Fibroblast of pulmonary artery (primary cell): ENCODE measurements at places on chromosomes 6 and 20.
A peak's percentile ranks its signal among the peaks of the same experiment; 100 is the strongest.

GRCh38 chr6:66396145-66396544, 689.1 kb upstream of the EYS start:
- DNase-seq = no peak

DNA sequence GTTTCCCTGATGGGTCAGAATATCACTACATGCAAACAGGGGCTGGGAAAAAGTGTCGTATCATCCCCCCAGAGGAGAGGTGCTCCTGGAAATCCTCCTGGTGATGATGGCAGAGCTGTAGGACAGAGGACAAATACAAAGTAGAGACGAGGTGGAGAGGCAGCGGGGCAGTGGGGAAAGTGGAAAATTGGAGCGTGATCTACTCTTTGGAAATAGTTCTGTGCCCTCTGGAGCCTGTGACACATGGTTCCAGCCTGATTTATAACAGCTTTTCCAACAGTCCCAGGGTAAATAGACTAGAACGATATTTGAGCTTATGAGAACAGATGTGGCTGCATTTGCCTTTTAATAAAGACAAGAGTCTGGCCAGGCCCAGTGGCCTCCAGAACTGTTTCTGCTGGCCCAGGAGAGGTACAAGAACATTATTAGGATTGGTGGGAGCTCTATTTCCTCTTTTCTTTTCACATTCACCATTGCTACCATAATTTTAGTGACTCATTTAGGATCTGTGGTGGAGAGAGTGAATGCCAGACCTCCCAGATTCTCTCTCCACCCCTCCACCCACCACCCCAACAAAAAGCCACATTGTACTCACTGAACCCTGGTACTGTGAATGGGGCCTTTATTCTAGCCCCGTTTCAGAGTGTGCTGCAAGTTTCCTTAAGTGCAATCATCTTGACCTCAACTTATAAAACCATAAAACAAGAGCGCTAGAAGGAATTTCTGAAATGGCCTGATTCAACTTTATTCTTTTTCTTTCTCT, 78.3 kb downstream of the BTBD3 start:
- no peak for DNase-seq

DNA sequence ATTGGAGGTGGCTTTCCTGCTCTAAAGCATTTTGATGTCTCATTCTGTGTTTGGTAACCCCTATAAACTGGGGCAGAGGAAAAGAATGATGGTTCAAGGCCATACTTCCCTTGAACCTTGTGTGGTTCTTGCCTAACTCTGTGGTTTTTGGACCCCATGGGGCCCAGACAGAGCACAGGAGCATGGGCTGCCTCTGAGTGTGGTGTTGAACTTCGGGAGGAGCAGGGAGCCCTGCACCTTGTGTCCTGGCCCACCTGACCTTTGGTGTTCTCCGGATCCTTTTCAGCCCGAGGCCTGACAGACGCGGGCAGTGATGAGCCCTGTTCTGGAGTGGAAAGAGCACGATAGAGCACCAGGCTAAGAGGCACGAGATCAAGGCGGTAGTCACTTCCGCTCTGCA, 18.8 kb downstream of the TMEM74B start:
- DNase-seq = no peak

GRCh38 chr20:7375905-7376304, 564.4 kb downstream of the HAO1 start:
- DNase-seq = peak; percentile 55

DNA sequence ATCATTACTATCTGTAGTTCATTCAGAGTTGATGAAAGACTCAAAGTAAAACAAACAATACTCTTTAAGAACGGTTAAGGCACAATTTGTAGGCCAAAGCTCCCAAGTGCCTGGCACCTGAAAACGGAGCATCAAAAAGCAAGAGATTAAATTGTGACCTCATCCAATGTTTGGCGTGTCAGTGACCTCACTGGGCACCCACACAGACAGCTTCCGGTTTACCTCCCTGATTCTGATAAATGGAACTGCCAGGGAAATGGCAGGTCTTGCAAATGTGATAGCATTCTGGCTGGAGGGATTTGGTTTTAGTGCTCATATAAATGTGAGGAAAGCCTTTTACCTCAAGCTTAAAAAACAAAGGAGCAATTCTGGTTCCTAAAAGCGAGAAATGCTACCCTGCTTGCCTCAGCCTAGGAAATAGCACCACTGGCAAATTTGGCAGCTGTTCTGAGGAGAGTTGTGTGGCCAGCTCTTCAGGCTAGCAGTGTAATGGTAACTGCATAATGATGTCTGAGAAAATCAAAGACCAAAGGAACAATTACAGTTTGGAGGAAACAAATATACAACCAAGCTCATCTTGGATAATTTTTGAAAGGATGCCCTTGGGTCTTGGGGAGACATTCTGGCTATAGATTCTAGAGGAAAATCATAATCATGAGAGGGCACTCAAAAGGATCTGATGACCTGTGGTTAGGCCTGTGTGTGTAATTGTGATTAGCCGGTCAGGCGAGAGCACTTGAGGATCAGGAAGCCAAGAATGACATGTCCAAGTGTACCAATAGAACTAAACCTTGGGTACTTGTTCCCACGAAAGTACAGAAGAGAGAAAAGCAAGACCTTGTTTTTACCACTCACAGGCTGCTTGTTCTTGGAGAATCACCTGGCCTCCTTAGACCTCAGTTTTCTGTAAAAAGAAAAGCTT, 174.3 kb downstream of the TFAP2B start:
- DNase-seq = no peak

GRCh38 chr6:39999006-39999867, 65.0 kb upstream of the MOCS1 start:
- DNase-seq = no peak

DNA sequence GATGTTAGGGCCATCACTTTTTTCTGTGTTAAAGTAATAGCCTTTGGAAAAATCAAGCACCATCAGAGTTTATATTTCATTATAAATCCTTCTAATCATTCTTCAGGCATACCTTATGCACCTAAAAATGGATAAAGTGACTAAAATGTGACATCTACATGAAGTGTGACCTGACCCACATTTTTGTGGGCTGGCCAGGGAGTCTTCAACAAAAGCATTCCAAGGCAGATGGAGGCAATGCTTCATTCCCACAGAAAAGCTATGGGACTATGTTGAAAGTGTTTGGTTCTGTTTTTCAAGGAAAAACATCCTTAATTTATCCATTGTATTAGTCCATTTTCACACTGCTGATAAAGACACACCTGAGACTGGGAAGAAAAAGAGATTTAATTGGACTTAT, 58.8 kb upstream of the LTV1 start:
- DNase-seq = no peak

DNA sequence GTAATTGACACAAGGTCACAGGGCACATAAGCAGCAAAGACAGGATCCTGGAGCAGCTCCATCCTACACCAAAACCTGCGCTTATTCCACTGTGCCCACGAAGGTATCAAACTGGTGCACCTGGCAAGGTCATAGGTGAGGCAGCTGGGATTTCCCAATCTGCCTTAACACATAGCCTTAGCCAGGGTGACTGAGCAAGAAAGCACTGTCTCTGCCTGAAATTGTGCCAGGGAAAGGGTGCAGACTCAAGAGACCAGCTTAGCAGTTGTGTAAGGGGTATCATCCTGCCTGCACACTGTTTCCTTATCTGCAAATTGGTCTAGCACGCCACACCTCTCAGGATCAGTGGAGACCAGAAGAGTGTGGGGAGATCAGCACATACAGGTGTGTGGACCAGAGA, 82.8 kb downstream of the MAFB start:
- DNase-seq = no peak

DNA sequence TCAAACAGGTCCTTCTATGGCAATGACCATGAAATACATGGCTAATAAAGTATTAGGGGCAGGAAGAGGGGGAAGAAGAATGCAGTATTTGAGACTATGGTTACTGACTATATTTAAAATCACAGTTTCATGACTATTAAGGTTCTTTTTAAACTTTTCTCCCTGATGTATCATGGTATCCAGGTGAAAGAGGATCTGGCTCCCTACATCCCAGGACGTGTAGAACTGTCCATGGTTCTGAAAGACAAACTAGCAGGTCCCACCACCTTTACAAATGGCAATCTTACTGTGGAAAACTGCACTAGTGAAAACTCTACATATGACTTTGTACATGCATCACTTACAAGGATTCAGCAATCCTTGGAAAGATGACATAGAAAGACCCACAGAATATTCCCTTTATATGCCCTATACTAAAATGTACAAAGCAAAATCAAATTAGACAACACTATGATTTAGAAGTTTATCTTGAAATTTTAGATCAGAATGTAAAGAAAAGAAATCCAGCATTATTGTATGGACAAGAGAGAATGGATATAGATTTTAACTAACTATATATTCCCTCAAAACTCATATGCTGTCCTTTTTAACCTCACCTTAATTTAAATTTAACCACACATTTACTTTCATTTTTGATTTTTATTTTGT, 33.5 kb downstream of the RPP21 start:
- peak; percentile 49 for DNase-seq

- DNase-seq = peak; percentile 86
Observed at GRCh38 chr6:165922309-165922794, 245.3 kb downstream of the TBXT start.

DNA sequence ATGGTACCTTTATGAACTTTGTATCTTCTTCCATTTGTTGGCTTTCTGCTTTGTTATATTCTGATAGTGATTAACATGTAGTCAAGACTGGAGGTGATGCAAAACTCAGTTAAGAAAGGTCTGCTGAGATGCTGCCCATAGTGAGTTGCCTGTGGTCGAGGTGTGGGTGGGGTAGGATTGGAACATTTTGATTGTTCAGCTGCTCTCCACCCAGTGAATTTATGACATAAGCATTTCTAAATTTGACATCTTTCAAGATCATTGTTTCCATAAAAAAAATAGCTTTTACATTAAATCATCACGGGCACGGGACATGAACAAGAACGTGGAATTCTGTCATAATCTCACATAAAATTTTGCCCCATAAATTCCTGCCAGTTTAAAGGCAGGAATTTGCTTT, 146.6 kb upstream of the POU3F2 start:
- no peak for DNase-seq

GRCh38 chr6:118724211-118724610, 72.8 kb upstream of the CEP85L start:
- peak; percentile 42 for DNase-seq

- DNase-seq = no peak
Observed at GRCh38 chr6:103707596-103708325, 1152.0 kb downstream of the HACE1 start.

DNA sequence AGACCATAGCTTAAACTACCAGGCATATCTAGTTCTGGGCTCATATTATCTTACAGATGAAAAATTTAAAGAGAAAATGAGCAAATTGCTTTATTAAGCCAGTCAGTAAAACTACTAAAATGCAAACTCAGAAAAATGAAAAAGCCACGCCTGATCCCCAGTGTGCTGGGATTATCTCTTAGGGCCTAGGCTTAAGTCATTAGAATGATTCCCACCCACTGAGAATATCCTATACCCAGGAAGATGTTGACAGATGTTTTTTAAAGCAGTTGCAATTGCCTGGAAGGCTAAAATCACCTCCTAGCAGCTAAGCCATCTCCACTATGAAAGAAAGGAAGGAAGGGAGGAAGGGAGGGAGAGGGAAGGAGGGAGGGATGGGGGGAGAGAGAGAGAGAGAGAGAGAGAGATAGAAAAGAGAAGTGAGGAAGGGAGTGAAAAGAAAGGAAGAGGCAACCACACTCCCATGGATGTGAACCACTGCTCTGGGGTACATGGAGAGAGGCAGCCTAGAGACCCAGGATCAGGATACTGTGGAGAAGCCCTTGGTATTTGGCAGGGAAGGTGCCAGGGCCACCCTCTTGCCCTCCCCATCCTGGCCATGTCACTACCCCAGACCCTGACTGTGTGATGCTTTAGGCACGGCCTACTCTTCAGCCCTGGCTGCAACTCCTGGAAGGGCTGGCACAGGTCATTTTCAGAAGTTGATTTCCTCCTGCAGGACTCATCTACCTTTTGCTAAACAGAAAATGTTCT, 21.9 kb downstream of the NEDD9 start:
- no peak for DNase-seq

DNA sequence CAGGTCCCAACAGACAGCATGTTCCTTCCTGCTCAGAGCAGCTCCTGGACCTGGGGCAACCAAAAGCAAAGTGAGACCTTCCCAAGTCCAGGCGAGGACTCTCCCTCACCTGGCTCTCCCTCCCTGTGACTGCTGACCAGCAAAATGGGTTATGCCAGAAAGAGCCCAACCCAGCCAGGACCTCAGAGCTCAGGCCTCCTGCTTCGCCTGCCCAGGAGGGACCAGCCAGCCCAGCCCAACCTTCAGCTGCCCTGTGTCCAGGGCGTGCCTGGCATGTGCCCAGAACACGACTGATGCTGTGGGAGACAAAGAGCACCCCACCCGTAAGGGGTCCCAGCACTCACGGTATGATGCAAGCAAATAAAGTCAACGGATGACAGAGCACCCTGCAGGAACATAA, 74.0 kb upstream of the CST7 start:
- DNase-seq = no peak

GRCh38 chr6:118722829-118723813, 71.7 kb upstream of the CEP85L start:
- DNase-seq = no peak

DNA sequence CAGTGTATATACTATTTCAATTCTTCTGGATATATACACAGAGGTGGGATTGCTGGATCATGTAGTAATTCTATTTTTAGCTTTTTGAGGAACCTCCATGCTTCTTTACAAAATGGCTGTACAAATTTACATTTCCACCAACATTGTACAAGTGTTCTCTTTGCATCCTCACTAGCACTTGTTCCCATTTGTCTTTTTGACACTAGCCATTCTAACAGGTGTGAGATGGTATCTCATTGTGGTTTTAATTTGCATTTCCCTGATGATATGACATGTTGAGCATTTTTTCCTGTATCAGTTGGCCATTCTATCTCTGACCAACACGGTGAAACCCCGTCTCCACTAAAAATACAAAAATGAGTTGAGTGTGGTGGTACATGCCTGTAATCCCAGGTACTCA, 68.1 kb upstream of the PMEPA1 start:
- no peak for DNase-seq

DNA sequence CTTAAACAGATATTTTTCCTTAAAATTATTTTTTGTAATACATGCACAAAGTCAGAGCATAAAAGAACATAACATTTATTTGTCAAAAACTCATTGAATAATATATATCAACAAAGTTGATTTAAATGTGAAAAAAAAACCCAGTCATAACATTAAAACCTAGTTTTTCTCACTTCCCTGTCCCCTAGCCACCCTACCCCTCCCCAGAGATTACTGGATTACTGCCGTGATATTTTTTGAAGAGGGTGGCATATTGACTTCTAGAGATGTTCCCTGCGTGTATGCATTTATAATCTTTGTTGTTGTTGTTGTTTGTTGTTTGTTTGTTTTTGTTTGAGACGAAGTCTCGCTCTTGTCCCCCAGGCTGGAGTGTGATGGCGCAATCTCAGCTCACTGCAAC, 52.4 kb upstream of the ARMC2 start:
- DNase-seq = no peak

- peak; percentile 87 for DNase-seq
Observed at GRCh38 chr6:154615483-154616025, 105.1 kb upstream of the CNKSR3 start.

- DNase-seq = no peak
Observed at GRCh38 chr6:112193117-112193516, 61.2 kb downstream of the LAMA4 start.

GRCh38 chr6:147551976-147552375, 43.5 kb downstream of the SAMD5 start:
- no peak for DNase-seq
